G401 (cell line): ENCODE measurements at places on chromosomes 5 and 9. TPM values are rescaled to one million over a fixed set of nuclear protein-coding genes. Genes with fewer than 3 reads are reported as not detected.

Gene SLC27A6
- total RNA-seq, result not detected in 2 replicates

Gene ZDHHC11B
- 0.31 TPM in 1 of 2 replicates, not detected in the other for total RNA-seq

Gene LRRC19
- total RNA-seq, result not detected in 2 replicates

Gene TERT
- 0.85 and 1.5 TPM in 2 replicates for total RNA-seq

Gene SLC24A2
- not detected in 2 replicates for total RNA-seq

Gene CNOT8
- total RNA-seq, result 63.0 and 69.6 TPM in 2 replicates

Gene PPP2R2B
- total RNA-seq, result not detected in 2 replicates

DNA sequence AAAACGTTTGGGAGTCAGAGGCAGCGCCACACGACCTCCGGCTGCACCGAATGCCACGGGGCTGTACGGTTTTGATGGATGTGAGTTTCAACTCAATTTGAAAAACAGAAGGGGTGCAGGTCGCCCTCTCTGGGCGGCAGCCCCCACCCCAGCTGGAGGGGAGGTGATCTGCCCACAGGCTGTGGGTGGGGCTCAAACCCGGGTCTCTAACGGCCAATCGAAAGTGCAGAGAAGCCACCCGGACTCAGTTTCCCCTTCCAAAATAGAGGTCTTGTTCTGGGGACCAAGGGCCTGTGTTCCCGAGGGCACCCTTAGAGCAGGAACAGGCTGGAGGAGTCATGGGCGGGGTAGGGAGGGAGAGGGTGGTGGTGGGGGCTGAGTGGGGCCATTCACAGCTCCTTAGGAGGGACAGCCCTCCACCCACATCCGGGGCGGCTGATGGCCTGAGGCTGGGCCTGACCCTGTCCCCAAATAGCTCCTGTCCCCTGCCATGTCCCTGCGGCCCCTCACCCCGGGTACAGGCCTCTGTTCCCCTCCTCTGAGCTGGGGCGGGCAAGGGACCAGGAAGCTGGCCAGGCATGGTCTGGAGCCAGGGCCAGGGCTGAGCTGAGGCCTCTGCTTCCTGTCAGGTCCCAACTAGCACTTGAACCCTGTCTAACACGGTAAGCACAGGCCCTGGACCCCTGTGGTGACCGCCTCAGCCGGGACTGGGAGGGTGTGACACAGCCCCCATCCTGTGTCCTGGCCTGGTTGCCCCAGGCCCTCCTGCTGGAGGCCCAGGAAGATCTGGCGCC is 22.6 kb upstream of the NOTCH1 start:
- no peak for DNase-seq

- DNase-seq, result peak; percentile 94
Observed at GRCh38 chr9:112819635-112820496, 69.3 kb downstream of the SNX30 start.

DNA sequence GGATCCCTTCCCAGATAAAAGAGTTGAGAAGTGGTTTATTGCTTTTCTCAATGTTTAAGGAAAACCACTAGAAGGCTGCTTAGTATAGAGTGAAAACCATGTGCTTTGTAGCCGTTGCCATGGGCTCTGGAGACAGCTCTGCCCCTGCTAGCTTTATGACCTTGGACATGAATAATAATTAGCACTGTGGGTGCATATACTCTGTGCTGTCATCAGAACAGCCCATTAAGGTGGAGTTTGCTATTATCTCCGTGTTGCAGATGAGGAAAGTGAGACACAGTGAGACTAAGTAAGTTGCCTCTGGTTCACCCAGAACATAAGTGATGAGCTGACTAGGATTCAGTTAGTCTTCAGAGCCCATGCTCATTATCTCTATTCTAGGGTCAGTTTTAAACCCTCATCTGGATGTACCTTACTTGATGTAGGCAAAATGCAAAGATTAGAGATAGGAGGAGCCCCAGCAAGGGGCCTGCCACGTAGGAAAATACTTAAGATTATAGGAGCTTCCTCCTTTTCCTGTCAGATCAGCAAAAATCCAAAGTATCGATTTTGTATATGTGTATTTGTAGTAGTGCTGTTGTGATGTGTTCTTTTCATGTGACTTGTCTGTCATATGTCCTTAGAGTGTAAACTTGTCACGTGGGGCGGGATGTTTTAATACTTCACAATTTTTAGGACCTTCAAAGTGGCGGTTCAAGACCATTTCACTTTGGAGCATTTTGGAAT is 102.5 kb downstream of the TLE4 start:
- no peak for DNase-seq

GRCh38 chr5:56110646-56111403 is 116.1 kb upstream of the IL6ST start:
- no peak for DNase-seq

DNA sequence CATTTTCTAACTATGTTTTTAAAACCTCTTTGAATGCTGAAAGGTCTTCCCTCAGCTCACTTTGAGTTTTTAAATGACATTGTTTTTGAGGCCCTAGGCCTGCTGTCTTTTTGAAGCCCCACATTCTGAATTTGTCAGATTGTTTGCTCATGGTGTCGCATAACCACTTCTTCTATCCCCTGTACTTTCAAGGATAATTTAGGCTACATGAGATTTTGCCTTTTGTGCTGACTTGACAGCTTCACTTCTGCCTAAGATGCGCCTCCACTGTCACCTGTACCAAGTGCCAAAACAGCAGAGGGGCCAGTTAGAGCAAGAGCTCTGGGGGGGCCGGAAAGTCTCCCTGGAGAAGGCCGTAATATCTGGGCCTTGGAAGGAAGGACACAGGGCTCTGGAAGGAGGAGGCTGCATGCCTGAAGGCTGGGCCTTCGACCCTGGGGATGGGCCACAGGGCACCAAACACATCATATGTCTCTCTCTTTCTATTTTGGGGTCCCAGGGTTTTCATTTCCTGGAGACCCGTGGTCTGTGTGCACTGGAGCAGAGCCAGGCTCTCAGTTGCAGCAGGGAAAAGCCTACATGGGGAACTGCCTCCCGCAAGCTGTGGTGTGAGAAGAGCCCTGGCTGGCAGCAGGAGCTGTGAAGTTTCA is 49.1 kb downstream of the NDST1 start:
- no peak for DNase-seq

DNA sequence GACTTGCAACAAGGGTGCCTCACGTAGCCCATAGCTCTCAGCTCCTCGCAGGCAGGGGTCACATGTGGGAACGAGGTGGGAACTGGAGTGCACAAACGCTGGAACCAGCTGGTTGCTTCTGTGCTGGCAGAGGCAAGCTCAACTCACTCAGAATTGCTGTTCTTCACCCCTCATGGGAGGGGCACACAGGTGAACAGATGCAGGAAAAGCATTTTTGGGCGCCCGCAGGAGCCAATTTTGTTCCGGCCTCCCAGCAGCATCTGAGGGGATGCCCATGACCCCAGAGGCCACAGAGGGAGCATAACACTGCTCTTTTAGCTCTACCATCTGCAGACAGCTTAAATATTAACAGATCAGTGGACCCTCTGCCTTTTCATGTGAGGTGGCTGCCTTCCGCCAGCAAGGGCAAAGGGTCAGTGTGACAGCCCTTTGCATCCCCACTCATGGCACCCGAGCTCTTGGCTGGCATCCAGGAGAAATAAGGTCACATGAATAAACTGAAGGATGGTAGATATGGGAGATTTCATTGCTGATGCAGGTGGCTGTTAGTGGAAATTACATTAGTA is 196.2 kb downstream of the SLCO4C1 start:
- no peak for DNase-seq

GRCh38 chr5:2695200-2695891 is 56.1 kb downstream of the IRX2 start:
- DNase-seq, result no peak

GRCh38 chr9:38432922-38433510 is 8.8 kb upstream of the IGFBPL1 start:
- DNase-seq, result peak; percentile 72

- peak; percentile 71 for DNase-seq
Observed at GRCh38 chr9:124771867-124772679, 962 bp upstream of the NR6A1 start.

- DNase-seq, result no peak
Observed at GRCh38 chr5:172779691-172780341, 8.8 kb upstream of the DUSP1 start.

DNA sequence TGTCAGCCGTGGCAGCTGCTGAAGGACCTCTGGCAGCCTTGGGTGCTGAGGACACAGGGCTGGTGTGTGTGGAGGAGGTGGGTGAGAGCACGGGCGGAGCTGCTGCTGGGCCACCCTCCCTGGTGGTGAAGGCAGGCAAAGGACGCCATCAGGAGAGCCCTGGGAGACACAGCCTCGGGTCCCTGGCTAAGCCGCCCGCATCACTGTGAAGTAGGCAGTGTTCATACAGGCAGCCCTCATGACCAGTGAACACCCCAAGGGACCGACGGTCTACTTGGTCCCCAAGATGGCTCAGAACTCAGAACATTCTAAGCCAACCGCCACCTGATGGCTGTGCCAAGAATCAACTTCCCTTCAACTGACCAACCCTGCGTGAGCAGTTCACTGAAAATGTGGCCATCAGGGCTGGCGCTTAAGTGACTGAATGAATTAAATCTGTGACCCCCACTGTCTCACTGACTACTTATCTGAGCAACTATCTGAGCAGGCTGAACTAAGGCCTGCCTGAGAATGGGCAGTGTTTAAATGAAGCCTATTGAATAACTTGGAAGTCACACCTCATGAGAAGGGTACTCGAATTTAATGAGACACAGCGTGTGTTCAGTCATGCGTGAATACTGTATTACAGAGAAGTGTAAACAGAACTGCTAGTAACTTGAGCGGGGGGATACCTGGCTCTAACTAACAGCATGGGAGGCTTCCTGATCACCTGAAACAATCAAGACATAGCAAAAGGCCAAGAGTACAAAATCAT is 54.7 kb upstream of the SIMC1 start:
- DNase-seq, result peak; percentile 17

DNA sequence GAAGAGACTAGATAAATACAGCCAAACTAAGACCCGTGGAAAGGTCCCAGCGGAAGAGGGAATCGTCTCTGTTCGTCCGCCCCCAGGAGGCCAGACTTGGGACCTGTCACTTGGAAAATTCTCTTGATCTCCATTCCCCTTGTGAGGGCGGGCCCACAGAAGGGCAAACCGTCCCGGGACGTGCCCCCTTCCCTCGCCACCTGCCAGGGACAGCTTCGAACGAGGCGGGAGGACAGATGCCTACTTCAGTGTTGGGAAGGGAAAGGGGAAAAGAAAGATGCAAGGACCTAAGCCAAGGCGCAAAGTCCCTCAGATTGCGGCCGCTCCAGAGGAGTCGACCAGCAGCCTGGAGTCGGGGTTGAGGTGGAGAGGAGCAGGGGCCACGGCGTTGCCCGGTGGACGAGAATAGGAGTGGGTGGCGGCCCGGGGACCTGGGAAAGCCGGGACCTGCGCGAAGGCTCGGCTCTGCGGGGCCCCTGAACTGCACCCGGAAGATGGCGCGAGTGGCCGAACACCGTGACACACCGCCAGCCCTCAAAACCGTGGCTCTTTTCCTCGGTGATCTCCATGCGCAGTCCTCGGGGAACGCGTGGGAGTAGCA is 4.4 kb upstream of the EBF1 start:
- DNase-seq, result no peak

DNA sequence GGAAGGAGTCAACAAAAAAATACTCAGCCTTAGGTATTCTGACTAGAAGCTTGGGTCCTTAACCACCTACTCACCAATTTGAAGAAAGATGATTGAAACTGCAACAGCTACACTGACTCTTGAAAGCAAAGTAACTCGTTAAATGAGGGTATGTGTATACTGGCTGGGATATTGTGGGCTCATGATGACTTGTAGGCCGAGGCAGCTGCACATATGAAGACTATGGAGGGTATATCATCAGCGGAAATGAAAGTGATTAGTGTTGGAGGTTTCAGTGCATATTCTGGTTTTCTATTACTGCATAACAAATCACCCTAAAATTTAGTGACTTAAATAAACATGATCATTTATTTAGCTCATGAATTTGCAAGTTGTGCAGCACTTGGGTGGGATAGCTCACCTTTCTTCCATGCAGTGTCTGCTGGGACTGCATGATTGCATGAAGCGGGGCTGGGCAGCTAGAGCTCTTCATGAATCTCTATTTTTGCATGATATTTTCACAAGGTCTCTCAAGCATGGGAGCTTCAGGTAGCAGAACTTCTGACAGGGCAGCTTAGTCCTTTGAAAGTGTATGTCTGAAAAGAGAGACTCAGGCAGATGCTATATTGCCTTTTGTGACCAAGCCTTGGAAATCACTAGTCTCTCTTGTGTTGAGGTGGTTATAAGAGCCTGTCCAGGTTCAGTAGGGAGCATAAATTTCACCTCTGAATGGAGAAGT is 96.1 kb upstream of the CDKN2B start:
- DNase-seq, result no peak

DNA sequence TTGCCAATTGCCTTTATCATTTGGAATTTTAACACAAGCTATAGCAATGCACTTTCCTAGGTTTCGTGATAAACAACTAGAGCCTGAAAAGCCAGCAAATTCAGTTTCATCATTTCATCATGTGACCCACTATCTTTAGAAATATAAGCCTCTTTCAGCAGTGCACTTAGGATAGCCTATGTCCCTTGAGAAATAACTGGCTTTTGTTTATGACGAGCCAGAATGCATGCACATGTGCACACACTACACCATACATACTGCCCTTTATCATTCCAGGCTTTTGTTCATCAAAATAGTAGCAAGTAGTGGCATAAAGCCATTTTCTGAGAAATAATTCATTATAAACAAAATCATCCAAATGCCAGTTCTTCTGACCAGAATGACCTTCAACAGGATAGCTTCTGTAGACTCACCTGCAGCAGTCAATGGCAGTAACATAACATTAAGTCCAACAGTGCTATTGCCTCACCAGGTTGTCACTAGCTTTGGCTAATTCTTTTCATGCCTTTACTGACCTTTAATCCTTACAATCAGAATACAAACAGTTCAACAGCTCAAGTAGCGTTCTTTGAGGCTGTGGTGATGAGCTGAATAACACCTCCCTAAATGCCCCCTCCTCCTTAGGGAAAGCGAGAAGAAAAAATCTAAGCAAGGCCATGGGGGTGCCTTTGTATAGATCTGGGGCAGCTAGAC is 132.3 kb upstream of the SMARCA2 start:
- no peak for DNase-seq

DNA sequence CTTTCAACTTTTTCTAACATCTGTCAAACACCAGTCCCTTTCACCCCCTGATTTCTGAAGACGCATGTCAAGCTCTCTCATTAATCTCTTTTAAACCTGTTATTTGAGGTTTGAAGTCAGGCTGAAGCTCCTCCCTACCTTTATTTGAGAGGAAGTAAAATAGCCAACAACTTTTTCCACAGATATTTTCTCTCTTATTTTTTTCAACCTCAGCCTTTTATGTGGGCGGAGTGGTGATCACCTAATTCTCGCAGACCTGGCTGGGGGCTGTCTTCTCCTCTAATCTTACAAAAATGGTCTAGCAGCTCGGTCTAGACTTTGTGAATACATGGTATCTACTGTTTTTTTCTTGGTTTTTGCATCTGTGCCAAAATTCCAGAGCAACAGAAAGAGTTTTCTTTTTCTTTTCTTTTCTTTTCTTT is 395.7 kb upstream of the ACTBL2 start:
- no peak for DNase-seq

GRCh38 chr5:97923496-97923895 is 740.4 kb upstream of the RIOK2 start:
- DNase-seq, result no peak

GRCh38 chr9:133779516-133780403 is 41.6 kb upstream of the SARDH start:
- DNase-seq, result no peak
